Iris pigment epithelial cell (primary cell): ENCODE measurements at places on chromosomes 6 and 20.
A peak's percentile ranks its signal among the peaks of the same experiment; 100 is the strongest.

DNA sequence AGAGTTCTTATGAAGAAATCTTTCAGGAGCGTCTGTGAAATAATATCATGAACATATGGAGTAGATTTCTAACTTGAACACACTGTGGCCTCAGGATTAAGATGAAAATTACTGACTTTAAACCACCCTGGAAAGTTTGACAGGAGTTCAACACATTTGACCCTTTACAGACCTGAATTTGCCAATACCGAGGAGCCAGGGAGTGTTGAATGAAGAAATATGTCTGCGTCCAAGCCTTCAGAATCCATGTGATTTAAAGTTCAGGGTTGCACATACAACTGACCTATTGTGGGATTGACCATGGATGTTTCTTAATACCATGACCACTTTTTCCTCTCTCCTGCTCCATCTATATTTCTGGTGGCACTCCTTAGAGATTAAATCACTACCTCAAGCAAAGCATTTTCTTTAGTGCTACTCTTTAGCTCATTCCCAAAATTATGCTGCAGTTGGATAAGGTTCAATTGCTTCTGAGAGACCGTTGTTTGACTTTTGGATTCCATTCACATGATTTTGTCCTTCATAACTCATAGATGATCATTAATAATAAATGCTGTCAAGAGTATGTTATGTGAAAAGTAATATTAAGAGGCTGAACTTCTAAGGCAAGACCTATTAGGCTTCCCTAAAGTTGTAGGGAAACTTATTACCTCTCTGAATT is 57.4 kb downstream of the PRL start:
- DNase-seq = no peak

DNA sequence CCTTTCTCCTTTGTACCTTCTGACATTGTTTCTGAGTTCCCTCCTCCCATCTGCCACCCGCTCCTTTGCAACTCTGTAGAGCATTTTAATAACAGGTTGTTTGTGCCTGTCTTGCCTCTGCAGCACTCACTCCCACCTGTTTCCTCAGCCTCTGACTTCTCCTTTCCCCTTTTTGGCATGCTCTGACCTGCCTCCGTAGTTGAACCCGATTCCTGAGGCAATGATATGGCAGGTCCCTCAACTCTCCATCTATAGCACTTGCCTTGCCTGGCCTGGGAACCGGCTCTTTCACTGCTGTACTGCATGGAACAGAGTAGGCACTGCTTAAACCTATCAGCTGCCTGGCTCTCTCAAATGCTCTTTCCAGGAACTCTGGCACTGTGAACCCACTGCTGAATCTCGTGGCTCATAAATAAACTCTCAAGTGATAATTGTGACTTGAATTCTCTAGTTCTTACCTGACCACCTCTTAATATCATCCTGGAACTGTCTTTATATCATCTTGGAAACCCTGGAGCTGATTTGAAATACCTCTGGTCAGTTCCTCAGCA is 50.3 kb downstream of the UTRN start:
- DNase-seq = no peak

DNA sequence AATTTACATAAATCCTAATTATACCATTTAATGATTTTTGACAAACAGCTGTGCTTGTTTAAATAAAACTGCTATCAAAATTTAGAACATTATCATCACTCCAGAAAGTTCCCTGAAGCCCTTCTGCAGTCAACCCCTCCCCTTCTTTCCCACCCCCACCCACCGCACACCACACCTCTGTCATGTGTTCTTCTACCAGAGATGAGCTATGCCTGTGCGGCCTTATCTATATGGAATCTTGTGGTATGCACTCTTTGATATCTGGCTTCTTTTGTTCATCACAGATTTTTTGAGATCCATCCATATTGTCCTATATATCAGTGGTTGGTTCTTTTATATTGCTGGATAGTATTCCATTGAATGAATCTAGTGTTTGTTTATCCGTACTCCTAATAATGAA is 7.2 kb downstream of the MYLIP start:
- no peak for DNase-seq

- DNase-seq = no peak
Measured at GRCh38 chr20:24937579-24937978, 11.5 kb upstream of the CST7 start.

DNA sequence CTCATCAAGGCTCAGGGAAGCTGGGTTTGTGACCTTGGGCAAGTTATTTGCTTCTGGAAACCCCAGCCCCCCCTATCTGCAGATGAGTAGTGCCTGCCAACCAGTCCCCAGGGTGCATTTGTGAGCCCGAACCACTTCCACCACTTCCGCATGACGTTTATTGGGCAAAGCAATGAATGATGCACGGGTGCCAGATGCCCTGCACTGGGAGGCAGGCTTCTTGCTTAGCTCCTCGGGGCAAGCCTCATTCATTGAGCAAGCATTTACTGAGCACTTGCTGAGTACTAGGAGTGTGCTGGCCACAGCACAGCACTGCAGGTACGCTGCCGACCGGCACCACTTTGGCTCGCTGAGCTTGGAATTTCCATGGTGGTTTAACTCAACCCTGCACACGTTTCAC is 60.2 kb downstream of the GNAS-AS1 start:
- DNase-seq = no peak

DNA sequence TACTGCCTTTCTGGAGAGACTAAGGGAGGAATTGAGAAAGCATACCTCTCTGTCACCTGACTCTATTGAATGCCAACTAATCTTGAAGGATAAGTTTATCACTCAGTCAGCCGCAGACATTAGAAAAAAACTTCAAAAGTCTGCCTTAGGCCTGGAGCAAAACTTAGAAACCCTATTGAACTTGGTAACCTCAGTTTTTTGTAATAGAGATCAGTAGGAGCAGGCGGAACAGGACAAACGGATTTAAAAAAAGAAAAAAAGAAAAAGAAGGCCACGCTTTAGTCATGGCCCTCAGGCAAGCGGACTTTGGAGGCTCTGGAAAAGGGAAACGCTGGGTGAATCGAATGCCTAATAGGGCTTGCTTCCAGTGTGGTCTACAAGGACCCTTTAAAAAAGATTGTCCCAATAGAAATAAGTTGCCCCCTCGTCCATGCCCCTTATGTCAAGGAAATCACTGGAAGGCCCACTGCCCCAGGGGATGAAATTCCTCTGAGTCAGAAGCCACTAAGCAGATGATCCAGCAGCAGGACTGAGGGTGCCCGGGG is 43.1 kb upstream of the RNF182 start:
- DNase-seq = no peak

DNA sequence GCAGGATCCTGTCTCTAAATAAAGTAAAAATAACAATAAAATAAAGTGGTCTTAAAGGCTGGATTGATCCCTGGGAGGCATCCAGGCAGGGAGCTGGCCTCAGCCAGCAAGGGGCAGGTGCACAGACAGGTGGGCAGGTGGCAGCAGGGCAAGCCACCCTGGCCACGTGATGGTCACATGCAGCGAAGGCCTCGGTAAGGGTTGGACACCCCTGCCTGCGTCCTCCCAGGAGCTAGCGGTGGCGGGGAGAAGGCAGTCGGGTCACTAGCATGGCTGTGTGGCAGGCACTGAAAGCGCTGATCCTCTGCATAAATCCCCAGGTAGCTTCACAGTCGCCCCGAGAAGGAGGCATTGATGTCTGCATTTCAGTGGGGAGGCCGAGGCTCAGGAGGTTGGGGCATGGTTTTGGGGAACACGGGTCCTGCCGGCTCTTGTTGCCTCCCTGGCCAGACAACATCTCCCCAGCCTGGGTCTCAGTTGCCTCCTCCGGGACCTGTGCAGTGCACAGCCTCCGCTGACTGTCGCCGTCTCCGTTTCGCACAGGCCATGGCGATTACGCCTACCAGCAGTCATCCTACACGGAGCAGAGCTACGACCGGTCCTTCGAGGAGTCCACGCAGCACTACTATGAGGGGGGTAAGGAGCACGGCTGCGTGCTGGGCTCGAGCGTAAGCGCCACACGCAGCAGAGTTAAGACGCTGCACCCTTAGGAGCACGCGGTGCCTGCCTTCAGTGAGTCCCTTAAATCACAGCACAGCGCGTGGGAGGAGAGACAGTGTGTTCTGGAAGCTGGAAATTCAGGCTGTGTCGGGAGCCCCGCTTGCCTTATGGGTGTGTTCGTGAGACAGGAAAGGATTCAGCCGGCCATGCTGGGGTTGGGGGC is 17.7 kb upstream of the MTG2 start:
- no peak for DNase-seq

DNA sequence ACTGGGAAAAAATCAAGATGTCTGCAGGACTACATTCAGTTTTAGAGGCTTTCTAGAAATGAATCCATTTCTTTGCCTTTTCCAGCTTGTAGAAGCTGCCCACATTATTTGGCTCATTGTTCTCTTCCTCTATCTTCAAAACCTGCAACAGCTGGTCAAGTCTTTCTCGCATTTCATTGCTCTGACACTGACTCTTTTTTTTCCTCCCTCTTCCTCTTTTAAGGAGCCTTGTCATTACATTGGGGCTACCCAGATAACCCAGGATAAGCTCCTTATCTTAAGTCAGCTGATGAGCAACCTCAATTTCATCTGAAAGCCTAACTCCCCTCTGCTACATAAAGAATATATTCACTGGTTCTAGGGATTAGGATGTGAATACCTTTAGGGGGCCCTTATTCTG is 53.2 kb upstream of the CEP162 start:
- DNase-seq = no peak

DNA sequence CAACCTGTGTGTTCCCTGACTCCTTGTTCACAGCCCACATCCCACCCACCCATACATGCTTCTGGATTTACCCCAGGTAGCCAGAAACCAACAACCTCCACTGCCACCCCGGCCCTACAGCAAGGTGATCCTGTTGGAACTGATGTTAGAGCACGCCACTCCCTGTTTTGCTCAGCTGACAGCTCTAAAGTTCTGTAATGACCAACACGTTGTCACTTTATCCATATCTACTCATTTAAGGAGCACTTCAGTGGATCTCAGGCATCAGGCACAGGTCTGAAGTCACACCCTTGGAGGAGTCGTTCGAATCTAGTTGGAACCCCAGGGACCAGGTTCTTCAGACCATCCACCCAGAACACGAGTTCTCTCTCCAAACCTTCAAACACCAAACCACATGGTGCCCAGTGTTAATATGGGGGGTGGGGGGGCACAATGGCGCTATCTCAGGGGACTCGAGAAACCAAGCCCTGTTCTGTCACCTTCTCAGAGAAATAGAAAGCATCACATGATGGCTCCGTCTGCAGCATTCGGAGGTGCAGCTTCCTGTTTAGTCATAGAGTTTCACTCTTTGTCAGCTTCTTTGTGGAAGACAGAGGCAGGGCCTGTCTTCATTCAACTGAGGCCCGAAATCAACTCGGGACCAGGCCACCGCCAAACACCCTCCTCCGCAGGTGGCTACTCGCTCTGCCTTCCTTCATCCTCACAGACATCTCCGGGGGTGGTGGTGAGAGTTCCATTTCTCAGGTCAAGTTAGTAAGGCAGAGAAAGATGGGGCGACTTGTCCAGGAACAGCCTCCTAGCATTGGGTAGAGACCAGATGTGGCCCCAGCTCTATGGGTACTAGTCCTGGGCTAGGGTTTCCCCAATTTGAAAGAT is 142.2 kb downstream of the NFATC2 start:
- DNase-seq = no peak

GRCh38 chr6:90080876-90081481 is 186.7 kb downstream of the GJA10 start:
- DNase-seq = no peak

GRCh38 chr6:39169448-39170344 is 54.7 kb upstream of the SAYSD1 start:
- no peak for DNase-seq

DNA sequence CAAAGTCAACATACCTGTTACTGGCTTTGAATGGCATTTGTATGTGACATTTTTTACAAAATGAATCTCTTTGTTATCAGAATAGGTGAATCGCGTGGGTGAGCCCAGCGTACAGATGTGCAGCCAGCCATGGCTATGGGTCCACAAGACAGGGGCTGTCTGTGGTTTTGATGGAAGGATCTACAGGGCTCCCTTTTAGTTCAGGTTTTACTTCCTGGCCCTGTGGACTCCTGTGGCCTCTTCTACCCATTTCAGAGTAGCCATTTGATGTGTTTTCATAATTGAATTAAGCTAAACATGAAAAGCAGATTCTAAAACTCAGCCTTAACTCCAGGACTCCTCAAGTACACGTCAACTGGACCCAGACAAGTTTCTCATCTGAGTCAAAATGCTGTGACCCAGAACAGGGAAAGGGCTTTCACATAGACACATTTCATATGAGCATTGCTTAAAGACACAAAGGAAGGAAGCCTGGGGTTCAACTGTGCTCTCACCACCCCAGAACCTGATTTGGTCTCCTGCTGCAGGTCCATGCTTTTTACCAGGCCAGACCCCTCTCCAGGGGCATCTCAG is 105.3 kb upstream of the NAA20 start:
- no peak for DNase-seq

GRCh38 chr20:4985658-4986057 is 15.7 kb downstream of the SLC23A2 start:
- peak; percentile 40 for DNase-seq

- no peak for DNase-seq
Measured at GRCh38 chr6:3678946-3679345, 72.6 kb downstream of the PXDC1 start.

DNA sequence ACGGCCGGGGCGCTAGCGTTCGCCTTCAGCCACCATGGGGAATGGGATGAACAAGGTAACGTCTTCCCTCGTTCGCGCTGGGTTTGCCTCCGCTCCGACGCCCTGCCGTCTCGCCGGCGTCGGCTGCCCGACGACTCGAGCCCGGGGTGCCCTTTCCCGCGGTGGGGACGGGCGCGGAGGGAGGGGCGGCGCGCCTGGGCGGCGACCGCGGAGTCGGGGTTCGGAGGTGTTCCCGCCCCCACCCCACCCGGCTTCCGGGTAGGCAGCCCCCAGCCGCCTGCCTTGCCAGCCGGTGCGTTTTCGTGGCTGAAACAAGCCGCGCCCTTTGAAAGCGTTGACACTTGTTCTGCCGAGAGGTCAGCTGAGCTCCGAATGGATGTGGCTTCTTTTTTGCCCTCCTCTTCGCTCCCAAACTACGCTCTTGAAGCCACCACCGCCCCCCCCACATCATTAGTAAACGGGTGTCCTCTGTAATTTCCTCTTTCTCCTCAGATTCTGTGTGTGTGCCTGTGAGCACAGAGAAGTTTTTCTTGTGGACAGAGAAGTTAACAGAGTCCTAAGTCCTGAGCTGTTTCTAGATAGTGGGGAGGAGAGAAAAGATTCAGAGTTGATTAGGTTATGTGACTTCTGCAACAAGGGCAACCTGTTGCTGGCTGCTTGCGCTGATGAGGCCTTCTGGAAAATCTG is 362 bp downstream of the DUSP22 start:
- peak; percentile 37 for DNase-seq

DNA sequence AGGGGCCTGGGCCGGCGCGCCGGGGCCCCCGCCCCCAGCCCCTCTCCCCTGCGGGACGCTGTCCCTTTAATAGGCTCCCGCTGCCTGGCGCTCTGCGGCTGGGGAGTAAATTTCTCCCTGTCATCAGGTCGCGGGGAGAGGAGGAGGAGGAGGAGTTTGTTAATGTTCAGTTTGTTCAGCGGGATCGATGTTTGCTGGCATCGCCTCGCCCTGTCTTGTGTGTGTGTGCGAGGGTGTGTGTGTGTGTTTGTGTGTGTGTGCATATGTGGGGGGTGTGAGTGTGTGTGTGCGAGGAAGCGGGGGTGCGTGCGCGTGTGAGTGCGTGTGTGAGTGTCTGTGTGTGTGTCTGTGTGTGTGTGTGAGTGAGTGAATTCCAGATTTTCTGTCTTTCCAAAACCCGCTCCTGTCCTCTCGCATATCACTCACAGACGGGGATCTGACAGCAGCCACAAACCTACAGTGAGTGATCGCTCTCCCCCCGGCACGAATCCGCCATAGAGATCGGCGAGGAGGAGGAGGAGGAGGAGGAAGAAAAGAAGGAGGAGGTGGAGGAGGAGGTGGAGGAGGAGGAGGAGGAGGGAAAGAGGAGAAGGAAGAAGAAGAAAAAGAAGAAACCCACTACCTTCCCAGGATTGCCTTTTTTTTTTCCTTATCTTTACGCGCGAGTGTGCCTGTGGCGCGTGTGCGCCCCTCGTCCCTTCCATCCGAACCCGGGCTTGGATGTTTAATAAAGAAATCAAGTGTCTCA is at the start of gene TSHZ2:
Gene TSHZ2, plus strand, starts transcription at position 169 of the 748 bp plus-strand sequence. CDS start 936 bp downstream, outside the sequence.
- peak; percentile 14 for DNase-seq
